ENCODE measurements at places on chromosomes 4 and X.
A peak's percentile ranks its signal among the peaks of the same experiment; 100 is the strongest.

- no peak for DNase-seq
These were observed 13.2 kb downstream of the AFF2 start for GRCh38 chrX:148513661-148514060.

DNA sequence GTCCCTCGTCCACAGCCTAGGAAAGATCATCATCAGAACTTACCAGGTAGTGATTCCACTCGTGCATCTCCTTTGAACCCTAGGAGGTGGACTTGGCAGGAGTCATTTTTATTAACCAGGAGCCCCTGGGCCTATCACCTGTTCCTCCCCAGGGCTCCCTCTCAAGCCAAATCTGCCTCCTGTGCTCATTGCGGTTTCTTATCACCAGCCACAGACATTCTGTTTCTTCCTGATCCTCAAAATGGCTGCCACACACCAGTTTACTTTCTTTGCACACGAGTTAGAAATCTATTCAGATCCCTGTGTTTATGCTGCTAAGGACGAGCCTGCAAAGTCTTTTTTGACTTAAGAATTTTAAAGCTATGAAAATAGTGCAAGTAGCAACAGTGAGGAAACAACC is 354.5 kb upstream of the BOD1L1 start:
- DNase-seq = no peak

GRCh38 chr4:87322754-87323153 is at the start of gene HSD17B13:
Gene HSD17B13, minus strand, starts transcription at chr4:87322882. Its CDS starts 41 bp downstream, at chr4:87322841.
- no peak for DNase-seq

DNA sequence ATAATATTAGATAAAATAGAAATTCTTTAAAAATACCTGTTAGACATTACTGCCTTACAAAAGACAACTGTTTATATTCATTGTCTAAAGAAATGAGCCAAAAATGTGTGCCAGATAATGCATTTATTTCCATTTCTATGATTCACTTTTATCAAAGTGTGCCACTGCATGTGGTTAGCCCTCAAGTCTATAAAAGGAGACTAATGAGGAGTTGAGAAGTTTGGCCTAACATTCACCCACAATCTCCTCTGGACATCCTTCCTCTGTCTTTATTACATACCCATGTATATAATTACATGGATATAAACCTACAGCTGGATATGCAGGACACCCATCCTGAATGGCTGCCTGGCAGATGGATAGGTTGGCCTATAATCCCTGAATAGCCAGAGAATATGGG is 42.6 kb upstream of the PDE5A start:
- DNase-seq = no peak

DNA sequence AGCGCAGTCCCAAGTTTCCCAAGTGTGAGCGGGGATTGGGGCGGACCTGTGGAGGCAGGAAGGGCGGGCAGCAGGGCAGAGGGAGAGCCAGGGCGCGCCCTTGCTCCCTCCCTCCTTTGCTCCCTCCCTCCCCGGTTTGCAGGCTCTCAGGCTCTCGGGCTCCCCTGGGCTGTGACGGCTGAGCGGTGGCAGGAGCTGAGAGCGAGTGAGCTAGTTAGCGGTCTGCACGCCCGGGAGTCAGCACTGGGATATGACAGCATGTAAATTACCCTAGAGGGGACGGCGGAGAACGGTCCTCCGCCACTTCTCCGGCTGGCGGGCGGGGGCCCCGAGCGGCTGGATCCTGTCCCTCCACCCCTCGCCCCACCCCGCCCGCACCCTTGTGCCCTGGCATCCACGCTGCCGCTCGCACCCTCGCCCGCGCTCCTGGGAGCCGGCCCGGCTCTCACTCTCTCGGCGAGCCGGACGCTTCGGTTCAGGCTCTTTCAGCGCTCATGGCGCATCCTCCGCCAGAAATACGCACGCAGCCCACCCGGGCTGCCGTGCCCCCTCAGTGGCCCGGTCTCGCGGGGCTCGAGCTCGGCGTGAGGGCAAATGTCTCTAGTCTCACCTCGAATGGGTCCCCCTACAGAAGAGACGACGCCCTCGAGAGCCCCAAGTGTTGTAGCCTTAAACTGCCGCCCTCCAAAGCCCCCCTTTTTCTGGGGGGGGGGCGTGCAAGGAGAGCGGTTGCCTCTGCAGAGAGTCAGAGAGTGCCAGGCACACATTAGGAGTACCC is at the start of gene TSC22D3:
Gene TSC22D3, minus strand, starts transcription at position 54 of the 778 bp plus-strand sequence. CDS start 368 bp downstream, outside the sequence.
- peak; percentile 90 for DNase-seq

- DNase-seq = peak; percentile 35
These were observed 32.1 kb downstream of the NELFA start for GRCh38 chr4:1976416-1977352.

GRCh38 chrX:150155436-150156035 is 207.6 kb upstream of the MAMLD1 start:
- DNase-seq = peak; percentile 81

DNA sequence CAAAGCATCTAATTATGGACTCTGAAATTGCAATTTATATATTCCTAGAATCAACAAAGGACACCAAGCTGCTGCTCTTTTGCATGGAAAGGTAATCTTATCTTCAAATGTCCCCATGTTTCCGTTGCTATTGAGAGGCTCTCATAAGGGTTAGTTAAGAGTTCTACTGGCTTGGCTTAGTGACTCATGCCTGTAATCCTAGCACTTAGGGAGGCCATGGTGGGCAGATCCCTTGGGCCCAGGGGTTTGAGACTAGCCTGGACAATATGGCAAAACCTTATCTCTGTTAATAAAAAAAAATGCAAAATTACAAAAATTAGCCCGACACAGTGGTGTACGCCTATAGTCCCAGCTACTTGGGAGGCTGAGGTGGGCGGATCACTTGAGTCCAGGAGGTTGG is 93.4 kb upstream of the RAPGEF2 start:
- DNase-seq = no peak

All from aorta (tissue), 5 donors.